ENCODE measurements at places on chromosomes 2 and 18.

- no peak for DNase-seq
These were observed 76.8 kb downstream of the POLR1A start for GRCh38 chr2:86028766-86029381.

GRCh38 chr18:78178812-78179211 lies 800.8 kb upstream of the SALL3 start:
- DNase-seq = no peak

GRCh38 chr18:29147944-29148343 lies 971.0 kb upstream of the CDH2 start:
- no peak for DNase-seq

GRCh38 chr2:66030553-66030952 lies 404.4 kb upstream of the MEIS1 start:
- DNase-seq = no peak

- no peak for DNase-seq
These were observed 141.2 kb downstream of the SETBP1 start for GRCh38 chr18:44821924-44822323.

DNA sequence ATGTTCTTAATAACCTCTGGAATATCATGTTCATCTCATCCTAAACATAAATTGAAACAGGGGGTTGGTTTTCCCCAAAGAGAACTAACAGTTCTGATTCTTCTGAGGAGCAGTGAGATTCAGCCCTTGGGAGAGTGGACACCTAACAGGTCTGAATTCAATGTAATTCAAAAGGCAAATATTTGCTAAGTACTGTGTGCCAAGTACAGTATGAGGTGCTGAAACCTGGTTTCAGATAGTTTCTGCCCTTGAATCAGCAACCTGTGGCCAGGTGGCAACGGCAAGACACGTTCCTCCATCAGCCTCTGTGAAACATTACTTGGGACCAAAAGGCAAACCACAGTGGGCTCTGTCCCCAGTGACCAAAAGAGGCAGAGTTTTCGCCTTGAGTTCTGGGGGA lies 1.3 kb downstream of the LRRC30 start:
- no peak for DNase-seq

Measured in effector memory CD4-positive, alpha-beta T cell (primary cell).